AG04449 (cell line): ENCODE measurements at places on chromosomes 7 and 10.

GRCh38 chr10:98172495-98172894, 38.0 kb downstream of the R3HCC1L start:
- no peak for DNase-seq

GRCh38 chr7:22787951-22788350, 34.7 kb downstream of the TOMM7 start:
- DNase-seq: no peak

DNA sequence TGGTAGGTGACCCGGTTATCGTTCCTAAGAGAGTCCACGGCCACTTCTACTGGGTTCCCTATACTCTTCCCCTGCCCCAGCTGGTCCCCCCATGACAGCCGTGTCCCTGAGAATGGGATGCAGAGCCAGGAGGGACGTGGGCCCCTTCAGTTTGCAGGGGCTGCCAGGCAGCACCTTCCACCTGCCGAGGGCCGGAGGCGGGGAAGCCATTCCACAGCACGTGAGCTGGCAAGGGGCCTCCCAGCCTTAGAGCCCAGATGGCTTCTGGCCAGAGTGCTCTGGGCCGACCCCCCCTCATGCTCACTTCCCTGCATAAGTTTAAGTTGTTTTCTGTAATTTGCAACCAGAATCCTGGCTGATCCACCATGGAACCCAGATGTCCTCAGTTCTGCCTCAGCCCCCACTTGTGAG, 39.0 kb downstream of the DIP2C start:
- DNase-seq: no peak

- DNase-seq: peak; percentile 3
Observed at GRCh38 chr7:127733986-127734385, 82.0 kb downstream of the SND1 start.

- no peak for DNase-seq
Observed at GRCh38 chr7:10075866-10076265, 897.8 kb upstream of the PHF14 start.

DNA sequence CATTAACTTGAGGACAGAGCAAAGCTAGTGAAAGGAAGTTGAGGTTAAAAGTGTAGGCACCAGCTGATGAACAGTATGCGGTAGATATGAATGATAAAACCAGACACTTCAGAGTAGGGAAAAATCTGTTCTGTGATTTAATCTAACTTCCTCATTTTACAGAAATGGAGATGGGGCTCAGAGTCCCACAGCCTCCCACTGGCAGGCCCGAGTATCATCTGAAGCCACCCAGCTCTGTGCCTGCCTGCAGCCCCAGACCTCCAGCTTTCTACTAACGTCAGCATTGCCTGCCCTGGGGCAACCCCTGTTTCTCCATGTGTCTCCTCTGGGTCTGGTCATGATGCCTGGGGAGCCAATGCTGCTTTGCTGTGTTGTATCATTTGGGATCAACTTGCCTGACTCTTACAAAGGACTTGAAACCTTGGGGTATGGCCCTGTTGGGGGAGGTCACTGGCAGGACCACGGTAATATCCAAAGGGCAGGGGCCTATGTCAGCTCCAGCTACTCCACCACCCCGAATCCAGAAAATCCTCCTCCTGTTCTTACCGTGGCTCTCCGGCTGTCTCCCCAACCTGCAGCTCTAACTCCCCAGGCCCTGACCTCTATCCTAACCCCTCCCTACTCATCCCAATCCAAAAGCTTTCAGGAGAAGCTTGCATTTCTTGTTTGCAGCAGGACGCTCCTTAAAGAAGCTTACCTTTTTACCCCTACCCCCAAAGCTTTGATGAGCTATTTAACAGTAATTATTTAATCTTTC, 56.2 kb upstream of the NPY start:
- DNase-seq: no peak

GRCh38 chr10:49831352-49832035, 69.4 kb upstream of the OGDHL start:
- peak; percentile 17 for DNase-seq

DNA sequence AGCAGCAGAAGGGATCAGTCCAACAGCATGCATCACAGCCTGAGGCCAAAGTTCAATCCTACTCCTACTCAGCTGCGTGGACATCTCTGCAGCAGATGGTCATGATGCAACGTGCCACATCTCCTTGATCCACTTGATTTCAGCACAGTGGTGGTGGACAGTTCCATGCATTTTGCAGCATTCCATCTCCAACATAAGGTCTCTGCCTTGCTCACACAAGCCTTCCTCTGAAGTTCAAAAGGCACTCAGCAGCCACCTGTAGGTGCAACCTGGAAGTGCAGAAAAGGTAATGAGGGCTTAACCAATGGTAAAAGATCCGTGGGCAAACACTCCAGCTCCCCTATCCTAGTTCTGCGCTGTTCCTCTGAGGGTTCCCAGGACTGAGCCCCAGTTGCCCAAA, 57.5 kb upstream of the CHCHD3 start:
- no peak for DNase-seq
